H7 (cell line): ENCODE measurements at places on chromosomes 16 and 17. TPM values are rescaled to one million over a fixed set of nuclear protein-coding genes. Genes with fewer than 3 reads are reported as not detected.

GRCh38 chr17:76547183-76547641 lies 7.4 kb downstream of the PRCD start:
- peak; percentile 84 for DNase-seq

- DNase-seq, result peak; percentile 30
These were observed 289.1 kb downstream of the CA10 start for GRCh38 chr17:51869387-51869786.

Gene MYLK3
- 0.78 and 2.3 TPM in 2 replicates for total RNA-seq

- DNase-seq, result peak; percentile 12
These were observed 43.6 kb upstream of the CACNG5 start for GRCh38 chr17:66791347-66791746.

GRCh38 chr16:67268136-67268579 lies 11.2 kb upstream of the PLEKHG4 start:
- no peak for DNase-seq

GRCh38 chr16:75742424-75743047 lies 16.2 kb upstream of the CPHXL start:
- no peak for DNase-seq

DNA sequence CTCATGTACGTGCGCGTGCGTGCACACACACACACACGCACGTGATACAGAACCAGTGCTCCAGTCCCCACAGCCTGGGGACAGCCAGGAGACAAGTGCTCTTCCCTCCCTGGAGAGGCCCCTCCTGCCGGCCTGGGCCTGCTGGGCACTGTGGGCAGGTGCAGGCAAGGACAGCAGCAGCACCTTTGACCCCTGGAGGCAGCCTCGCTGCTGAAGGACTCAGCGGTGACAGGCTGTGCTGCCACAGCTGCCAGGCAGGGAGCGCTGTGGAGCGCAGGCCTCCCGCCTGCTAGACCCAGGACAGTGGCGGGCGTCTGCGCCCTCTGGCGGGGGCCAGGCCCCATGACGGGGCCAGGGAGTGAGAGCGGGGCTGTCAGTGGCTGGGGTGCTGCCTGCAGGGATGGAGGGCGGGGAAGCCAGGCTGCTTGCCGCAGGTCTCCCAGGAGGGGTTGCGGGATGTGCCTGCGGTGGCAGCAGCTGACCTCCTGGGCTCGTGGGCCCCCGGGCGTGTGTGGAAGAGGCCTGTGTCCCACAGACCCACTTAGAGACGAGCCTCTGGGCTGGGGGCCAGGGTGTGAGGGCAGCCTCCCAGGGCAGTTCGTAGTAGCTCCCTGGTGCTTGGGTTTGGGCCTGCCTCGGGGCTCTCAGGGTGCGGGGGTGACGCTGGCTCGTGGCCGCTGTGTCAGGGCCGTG lies 63.5 kb upstream of the PVALEF start:
- peak; percentile 100 for DNase-seq

DNA sequence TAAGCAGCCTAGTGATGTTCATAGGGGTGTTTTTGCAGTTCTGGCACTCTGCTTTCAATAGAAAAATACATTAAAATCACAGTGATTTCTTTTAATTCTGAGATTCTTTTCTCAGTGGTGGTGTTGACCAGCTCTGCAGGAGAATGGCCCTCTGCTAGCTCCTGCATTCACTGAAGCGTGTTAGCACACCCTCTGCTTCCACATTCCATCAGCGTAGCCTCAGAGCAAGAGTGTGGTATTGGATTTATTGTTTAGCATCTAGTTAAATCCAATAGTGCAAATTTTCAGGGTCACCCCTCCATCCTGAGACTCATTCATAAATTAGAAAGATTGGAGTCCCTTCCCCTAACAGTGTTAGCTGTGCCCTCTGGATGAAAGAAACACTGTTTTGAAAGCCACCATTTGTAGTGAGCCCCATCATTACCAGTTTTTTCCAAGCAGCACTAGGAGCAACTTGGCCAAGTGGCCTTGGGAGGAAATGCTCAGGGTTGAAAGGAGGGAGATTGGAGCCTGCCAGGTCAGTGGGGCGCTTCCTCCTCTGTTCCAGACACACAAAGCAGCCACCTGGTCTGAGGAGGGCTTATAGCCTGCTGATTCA lies 45.7 kb downstream of the B9D1 start:
- no peak for DNase-seq

GRCh38 chr16:47139561-47140185 lies 4.1 kb downstream of the NETO2 start:
- DNase-seq, result no peak
